ENCODE measurements at places on chromosomes 1 and 21.

DNA sequence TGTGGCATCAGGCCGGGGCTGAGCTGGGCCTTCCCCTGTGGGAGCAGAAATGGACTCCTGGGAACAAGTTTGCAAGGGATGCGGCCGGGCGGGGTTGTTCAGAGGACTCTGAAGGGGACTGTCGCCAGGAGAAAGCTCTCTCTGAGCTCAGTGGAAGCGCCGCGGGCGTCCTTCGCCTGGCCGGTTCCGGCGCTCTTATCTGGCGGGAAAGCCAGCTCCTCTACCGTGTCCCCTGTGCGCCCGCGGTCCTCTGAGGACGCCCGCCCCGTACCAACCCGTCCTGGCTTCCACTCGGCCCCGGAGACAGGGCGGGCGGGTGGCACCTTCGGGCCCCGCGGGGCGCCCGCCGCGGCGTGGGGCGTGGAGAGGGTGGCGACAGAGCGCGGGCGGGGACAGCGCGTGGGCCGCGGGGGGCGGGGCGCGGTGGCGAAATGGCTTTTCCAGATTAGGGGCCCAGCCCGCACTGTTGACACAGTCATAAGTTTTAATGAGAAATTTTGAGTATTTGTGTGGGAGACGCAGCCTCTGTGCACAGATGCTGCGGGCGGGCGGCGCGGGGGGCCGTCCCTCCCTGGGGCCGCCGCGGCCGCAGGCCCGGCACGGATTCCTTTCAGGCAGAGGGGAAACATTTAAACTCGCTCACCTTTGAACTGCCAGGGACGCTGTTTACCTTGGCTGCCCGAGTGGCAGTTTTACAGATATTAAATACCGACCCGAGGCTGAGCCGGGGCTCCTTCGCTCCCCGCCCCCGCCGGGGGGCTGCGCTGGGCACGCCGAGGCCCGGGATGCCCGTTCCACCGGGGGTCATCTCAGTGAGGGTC is 70.2 kb downstream of the FOXD2 start:
- no peak for DNase-seq

DNA sequence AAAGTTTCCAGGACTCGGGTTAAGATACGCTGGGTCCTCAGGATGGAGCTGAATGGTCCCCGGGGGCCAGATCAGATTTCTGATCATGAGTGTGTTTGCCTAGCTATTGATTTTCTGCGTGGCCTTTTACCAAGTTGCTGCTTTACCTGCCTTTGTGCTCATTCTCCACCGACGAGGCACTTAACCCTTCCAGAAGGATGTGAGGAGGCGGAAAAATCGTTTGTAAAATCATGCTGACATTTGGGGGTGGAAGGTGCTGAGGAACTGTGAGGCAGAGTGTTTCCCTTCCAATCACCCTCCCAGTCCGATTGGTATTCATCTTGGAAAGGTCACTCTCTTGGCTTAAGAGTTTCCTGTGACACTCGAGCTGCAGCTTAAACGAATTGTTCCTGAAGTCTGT is 337.1 kb upstream of the KAZN start:
- no peak for DNase-seq

GRCh38 chr1:217953330-217953729 is 322.2 kb downstream of the SPATA17 start:
- DNase-seq, result no peak

- DNase-seq, result no peak
These were observed 84.6 kb upstream of the NEK7 start for GRCh38 chr1:198072177-198072576.

GRCh38 chr1:30299393-30299792 is 424.0 kb downstream of the MATN1 start:
- no peak for DNase-seq

- DNase-seq, result no peak
These were observed 262.3 kb upstream of the SNX7 start for GRCh38 chr1:98399218-98399617.

DNA sequence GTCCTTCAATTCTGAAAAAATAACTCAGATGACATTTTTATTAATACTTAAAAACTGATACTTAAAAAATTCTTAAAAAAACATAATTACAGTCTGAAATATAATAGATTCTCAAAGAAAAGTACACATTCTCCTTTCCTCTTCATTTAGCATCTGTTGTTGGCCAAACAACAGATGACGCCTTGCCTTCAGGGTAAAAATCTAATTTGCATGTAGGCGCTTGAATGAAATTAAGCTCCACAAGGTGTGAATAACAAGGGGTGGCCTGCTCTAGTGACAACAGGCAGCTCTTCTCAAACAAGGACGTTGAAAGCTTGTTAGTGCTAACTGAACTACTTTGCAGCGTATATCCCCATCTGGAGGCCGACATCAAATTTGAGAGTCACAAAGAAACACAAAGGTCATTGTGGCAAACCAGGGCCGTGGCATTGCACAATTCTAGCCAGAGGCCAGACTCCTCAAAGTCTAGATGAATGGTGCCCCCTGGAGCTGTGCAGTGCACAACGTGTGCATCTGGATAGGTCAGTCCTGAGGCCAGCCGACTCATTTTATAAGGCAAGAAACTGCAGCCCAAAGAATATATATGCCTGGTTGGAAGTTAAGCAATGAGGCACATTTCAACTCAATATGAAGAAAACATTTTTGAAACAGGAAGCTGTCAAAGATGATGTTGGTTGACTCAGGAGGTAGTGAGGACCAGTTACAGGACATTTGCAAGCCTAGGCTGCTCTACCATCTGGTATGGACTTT is 459.2 kb upstream of the RUNX1 start:
- no peak for DNase-seq

- DNase-seq, result no peak
These were observed 20.2 kb downstream of the PHGDH start for GRCh38 chr1:119731741-119732430.

DNA sequence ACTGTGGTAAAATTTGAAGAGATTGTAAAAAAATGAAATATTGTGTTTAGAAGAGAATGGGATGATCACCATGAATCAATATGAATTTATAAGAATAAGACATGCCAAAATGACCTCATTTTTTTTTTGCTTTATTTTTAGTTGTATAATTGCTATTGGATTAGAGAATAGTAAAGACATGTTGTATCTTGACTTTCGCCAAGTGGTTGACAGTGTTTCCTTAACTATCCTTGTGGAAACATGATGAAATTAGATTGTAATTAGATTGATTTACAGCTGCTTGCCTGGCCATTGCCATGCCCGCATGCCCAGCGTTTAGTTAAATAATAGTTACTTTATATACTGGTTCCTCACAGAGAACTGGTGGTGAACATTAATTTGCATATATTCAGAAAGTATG is 154.9 kb downstream of the MAGI3 start:
- no peak for DNase-seq

- no peak for DNase-seq
These were observed 22.5 kb upstream of the KHDRBS1 start for GRCh38 chr1:31991182-31991581.

DNA sequence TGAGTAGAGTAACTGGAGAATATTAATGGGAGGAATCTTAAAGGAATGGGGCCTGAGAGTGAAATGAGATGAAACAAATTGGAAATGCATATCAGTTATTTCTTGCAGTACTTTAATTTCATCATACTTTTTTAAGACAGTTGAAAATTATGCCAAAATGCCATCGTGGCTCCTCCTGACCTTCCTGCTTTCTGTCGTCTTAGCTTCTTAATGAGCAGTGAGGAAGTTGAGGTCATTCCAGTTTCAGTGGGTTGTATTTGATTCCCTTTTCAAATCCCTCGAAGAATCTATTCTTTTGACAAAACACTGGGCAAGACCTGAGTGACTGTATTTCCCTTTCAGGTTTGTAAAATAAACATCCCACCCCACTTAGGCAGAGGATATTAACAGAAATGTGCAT is 134.9 kb upstream of the MAP1LC3C start:
- no peak for DNase-seq

GRCh38 chr21:27805696-27806095 is 838.8 kb upstream of the ADAMTS5 start:
- DNase-seq, result no peak

DNA sequence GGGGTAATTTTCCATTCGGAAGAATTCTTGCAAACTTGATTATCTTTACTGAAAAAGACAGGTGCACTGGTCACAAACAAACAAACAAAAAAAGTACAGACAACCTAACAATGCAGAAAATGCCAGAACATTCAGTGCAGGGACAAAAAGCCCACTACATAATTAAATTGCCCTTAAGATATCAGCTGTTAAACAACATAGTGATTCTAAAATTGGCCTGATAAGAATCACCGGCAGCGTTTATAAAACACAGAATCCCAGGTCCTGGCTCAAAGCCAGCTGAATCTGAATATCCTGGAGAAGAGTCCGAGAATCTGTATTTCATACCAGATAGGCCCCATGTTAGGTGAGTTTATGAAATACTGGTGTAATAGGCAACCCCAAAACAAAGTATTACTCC is 6.1 kb downstream of the PLPP3 start:
- no peak for DNase-seq

- DNase-seq, result no peak
These were observed 51.0 kb downstream of the DEGS1 start for GRCh38 chr1:224234017-224234416.

DNA sequence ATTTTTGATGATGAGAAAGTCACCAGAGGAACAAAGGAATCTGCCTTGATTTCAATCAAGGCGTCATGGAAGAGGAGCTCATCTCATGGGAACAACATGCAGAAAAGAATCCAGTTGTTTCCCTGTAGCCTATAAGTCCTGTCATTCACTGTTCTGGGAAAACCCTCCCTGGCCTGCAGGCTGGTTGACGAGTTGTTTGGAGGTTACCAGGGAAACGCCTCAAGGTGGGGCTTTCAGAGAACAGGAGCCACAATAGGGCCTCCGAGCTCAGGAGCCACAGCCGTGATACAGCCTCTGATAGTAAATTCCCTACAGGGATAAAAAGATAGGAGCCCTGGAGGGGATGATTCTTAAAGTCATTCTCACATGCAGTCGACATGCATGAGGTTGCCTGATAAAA is 135.2 kb downstream of the PSMG1 start:
- DNase-seq, result no peak

DNA sequence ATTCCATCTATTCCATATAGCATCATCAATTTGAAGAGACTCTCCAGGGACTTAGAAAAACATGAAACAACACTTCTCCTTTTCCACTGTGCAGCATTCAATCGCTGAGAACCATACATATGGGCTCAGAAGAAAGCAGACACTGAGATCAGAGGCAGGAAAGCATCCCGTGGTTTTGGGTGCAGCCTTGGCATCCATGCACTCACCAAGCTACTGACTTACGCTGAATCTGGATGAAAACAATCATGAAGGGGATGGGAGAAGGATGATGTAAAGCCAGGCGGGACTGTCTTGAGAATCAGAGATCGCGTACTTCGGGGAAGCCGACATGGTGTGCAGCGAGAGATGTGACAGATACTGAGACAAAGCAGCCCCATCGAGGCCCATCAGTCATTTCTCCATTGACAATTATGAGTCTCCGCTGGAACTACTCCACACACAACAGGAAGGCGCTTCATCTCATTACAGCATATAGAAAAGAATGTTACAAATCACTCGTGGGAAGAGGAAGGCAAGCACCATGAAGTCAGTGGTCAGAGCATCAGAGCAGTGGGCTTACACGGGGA is 2.3 kb upstream of the TIAM1 start:
- DNase-seq, result no peak

DNA sequence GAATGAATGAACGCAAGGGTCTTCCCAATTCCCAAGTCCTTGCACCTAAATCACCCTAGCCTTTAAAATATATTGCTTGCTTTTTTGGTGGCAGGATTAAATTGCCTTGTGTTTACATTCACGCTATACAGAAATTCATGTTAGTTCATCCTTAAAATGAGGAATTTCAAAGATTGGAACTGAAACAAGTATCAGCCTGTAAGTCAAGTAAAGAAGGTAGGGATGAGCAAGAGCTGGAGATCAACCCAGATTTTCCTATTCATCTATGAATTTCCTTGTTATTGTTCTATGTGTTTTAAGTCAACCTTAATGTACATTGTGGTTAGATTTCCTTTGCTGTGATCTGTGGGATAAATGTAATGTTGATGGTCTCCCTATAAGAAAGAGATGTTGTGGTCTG is 248.2 kb downstream of the NFIA start:
- no peak for DNase-seq

- no peak for DNase-seq
These were observed 34.6 kb downstream of the SLC30A7 start for GRCh38 chr1:100930494-100930893.

GRCh38 chr1:204725821-204726448 is 40.4 kb upstream of the LRRN2 start:
- DNase-seq, result no peak

GRCh38 chr1:75310067-75310466 is 175.9 kb downstream of the LHX8 start:
- no peak for DNase-seq

- DNase-seq, result no peak
These were observed 335.0 kb upstream of the NFIA start for GRCh38 chr1:60747353-60747752.

- DNase-seq, result no peak
These were observed 66.7 kb downstream of the RGL1 start for GRCh38 chr1:183871601-183872000.

GRCh38 chr1:204709960-204710912 is 24.7 kb upstream of the LRRN2 start:
- DNase-seq, result no peak

DNA sequence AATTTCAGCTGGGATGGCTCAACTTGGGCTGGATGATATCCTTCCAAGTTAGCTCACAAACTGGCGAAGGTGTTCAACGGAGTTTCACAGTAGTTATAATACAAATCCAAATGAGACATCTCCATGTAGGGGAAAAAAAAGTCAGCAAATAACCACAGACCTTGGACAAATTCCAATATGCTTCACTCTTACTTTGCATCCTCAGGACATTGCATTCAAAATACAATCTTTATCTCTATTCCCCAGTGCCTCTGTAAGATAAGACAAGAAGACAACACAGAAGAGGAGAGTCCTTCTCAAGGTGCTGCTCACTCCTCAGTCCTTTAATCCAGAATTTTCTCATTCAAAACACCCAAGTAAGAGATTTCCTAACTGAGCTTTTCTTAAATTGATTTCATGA is 1797.7 kb downstream of the MRPL39 start:
- DNase-seq, result no peak

GRCh38 chr1:200228081-200228480 is 181.8 kb downstream of the ZNF281 start:
- DNase-seq, result no peak

DNA sequence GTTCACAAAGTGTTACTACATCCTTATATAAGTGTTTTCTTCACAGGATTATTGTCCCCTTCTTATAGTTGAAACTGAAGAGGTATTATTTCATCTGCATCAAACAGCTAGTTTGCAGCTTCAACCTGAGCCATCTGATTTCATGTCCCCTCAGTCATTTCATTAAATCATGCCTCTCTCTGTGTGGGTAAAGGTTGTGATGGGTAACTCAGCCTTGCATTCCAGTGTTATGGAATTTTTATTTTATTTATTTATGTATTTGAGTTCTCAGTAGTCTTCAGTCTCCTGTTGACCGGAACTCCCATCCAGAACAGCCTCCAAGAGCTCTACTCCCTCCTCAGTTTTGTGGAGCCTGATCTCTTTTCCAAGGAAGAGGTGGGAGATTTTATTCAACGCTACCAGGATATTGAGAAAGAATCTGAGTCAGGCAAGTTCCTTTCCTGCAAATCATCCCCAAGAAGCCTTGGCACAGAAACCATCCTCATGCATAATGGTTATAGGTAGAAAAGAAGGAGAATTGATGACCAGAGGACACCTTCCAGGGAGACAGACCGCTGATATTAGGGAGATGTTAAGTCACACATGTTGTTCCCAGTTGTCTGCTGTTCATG is 21.8 kb downstream of the CHD1L start:
- DNase-seq, result no peak

GRCh38 chr21:33801424-33802405 is 113.9 kb downstream of the ATP5PO start:
- DNase-seq, result no peak
